ENCODE measurements at places on chromosomes 1 and 21.

- DNase-seq, result no peak
Measured at GRCh38 chr1:13701271-13701640, 1.3 kb downstream of the PRDM2 start.

DNA sequence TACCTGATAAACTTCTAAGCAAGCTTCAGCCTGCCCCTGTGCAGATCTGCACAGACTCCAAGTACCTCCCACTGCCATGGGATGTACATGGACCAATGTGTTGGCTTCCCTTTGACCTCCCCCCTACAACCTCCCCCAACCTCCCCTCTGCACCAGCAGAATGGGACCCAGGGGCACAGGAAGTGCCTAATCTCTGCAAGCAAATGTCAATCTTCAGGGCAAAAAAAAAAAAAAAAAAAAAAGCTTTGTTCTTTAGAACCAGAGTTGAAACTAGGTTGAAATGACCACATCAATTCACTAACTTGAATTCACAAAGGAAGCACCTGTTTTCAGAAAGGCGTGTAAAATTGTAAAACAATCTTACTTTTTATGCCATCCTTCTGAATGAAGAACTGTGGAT lies 53.9 kb upstream of the TIAM1 start:
- no peak for DNase-seq

DNA sequence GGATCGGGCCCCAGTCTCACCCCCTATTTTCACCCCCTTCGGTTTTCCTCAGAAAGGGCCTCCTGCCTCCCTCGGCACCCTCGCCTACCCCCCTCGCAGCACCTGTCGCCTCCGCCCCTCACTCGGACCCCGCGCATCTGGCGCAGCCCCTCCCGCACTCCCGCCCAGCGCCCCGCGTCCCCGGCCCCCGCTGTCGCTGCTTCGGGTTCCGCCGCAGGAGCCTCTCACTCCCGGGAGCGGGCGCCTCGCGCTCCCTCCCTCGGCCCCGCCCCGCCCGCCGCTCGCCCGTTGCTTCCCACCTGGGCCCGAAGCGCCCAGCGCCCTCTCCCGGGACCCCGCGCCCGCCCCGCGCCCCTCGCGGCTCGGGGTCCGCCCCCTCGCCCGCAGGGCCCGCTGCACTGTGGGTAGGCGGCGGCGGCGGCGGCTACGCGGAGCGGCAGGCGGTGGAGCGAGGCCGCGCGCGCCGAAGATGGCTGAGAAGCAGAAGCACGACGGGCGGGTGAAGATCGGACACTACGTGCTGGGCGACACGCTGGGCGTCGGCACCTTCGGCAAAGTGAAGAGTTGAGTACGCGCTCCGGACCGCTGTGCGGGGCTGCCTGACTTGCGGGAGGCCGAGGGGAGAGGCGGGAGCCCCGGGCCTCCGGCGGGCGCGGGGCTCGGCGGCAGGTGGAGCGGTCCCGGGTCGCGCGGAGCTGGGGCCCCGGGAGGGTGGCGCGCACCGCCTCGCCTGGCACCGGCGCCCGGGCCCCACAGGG lies at the start of gene PRKAA2:
Gene PRKAA2 (plus strand): TSS at position 396 of the 758 bp plus-strand sequence. CDS start 74 bp downstream, at position 470.
- no peak for DNase-seq

GRCh38 chr1:158509471-158510156 lies 37.6 kb downstream of the OR10R2 start:
- DNase-seq, result no peak

DNA sequence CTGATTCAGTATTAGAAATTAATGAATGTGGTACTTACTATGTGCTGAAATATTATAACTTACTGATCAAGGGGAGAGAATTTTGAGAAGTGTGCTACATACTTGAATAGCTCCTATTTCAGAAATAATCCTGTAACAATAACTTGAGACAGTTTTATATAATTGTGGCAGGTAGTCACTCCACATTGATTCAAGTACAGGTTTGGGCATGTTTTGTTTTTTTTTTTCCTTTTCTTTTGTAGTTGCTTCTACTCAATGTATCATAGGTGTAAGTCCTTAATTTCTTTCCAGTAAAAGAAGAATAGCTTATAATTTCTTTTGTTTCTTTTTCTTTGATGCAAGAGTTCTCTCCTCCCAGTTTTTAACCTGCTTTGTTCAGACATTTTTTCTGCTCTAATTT lies 86.1 kb upstream of the ADGRL2 start:
- no peak for DNase-seq

GRCh38 chr1:218341325-218341724 lies 3.8 kb upstream of the TGFB2 start:
- DNase-seq, result no peak

DNA sequence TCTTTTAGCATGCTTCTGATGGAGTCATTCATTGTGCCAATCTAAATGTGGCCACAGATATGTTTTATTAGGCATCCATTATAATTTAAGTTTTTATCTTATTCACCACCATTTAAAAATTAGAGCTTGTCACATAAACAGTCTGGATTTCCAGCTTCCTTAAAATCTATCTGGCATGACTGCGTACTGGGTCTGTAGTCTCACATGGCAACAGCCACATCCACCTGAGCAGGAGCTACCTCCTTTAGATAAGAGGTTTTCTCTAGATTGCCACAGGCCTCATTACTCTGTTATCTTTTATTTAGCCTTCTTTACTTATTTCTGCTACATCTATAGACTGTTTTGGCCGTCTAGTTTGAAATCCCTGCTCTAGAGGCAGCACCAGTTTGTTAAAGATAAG lies 29.1 kb downstream of the B3GALT2 start:
- DNase-seq, result no peak

DNA sequence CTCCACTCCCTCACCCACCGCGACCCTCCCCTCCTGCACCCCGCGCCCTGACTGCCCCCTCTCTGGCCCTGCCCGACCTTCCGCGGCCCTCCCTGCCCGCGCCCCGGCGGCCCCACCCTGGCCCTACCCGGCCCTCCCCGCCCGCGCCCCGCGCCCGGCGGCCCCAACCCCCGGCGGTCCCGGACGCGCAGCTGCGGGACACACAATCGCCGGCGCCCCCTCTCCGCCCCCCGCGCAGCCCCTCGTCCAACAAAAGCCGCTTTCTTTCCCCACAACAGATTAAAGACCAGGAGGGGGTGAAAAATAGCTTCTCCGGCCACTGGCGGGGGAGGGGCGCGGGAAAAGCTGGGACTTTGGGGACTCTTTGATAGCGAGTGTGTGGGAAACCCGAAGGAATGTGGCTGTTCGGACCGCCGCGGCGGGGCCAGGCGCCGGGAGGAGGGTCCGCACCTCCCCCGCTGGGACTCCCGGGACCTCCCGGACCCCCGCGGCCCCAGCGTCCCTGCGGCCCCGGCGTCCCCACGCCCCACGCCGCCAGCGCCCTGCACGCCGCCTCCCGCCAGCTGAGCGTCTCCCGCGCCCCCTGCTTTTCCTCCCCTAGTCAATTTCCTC lies 8.8 kb upstream of the ID3 start:
- no peak for DNase-seq

DNA sequence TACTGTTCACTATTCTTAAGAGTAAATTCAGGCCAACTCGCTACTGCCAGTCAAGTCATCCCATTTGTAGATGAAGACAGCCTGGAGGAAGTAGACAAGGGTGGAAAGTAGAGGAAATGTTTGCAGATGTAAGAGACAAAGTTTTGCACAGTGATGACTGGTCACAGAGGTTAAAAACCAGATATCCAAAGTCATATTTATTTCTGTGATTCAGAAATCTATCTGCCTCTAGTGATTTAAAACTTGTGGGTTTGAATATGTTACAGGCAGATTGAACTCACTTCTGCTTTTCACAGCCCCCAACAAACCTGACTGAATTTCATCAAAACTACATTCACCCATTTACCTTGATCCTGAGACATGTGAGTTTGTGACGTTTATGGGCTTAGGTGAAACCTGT lies 484.7 kb upstream of the C1orf87 start:
- no peak for DNase-seq

DNA sequence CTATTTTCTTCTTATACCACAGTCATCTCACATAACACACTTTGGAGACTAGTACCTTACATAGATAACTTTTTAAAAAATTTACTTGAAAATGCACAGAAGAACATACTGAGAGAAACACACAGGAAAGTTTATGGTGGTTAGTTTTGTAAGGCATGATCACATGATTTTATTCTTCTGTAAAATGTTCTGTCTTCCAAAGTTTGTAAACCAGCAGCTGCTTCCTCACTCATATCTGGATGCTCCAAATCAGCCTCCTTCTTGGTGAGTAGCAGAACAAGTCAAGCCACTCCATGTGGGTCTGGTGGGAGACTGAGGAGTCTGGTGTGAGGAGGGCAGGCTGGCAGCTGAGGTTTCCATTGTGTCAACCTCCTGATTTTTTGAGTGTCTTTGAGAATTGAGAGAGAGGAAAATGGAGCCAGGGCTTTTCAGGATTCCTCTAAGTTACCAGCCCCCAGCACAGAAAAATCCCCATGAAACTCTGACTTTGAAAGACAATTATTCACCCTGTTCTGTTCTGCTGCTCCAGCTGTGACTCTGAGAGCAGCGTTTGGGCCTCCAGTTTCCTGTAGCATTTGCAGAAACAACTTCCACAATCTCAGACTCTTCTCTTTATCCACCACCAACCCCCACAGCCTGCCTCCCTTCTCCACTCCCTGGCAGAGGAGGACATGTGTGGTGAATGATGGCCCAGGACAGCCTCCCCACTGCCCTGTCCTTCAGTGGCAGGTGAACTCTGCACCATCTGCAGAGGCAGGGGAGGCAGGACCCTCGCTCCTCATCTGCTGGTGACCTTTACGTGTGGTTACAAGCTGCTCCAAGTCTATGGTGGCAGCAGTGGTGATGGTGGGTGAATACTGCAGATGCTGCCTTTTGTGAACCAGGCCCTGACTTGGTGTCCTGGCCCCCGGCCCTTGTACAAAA lies 82.3 kb downstream of the FCRL5 start:
- no peak for DNase-seq

- DNase-seq, result no peak
Measured at GRCh38 chr21:36810443-36810842, 111.5 kb downstream of the SIM2 start.

DNA sequence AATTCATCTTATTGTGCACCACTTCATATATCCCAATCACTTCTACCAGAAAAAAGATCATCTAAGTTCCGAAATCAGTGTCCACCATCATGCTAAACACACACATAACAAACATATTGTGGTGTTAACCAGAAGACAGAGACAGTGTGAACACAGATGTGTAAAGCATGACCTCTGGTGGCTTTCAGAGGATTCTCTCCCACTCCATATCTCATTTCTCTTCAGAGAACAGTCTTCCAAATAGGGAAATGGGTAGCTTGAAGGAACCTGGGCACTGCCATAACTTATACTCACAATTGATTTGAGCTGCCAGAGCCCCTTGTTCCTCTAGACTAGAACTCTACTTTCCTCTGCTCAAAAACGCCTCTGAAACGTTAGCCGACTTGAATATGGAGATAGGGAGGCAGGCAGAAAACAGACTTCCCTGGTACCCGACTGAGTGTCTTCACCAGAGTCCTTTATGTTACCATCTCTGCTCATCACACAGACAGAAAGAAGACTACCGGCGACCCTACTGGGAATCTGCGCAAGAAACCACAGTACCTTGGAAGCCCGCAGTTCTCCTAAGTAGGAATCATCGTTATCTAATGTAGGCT lies 1.8 kb upstream of the ELAPOR1 start:
- no peak for DNase-seq

DNA sequence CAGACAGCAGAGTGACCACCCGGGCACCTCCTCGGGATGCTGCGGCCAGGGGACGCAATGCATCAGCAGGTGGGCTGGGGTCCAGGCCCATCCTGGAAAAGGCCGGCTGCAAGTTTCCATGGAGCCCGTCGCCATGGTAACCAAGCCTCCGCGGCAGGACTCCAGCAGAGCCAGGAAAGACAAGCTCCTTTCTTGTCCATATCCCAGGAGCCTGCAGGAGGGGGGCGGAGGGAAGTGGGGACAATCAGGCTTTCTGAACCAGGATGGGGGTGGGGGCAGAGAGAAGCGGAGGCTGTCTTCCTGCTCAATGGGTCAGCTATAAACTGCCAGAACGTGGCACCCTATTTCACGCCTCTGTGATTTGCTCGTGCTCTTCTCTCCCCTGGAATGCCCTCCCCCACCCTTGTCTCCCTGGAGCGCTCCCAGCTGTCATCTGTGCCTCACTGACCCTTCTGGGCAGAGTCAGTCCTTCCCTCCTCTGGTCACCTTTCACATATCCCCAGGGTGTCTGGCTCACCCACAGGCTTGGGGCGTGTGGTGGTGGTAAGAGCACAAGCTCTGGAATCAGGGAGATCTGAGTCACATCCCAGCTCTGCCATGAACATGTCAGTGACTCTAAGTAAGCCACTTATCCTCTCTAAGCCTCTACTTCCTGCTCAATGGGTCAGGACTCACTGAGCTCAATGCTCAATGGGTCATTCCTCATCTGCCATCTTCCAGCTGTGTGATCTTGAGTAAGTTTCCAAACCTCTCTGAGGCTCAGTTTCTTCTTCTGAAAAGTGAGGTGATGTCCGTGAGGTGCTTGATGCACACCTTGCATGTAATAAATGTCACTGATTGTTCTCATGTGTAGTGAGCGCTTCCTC lies 58.9 kb upstream of the LAPTM5 start:
- no peak for DNase-seq

DNA sequence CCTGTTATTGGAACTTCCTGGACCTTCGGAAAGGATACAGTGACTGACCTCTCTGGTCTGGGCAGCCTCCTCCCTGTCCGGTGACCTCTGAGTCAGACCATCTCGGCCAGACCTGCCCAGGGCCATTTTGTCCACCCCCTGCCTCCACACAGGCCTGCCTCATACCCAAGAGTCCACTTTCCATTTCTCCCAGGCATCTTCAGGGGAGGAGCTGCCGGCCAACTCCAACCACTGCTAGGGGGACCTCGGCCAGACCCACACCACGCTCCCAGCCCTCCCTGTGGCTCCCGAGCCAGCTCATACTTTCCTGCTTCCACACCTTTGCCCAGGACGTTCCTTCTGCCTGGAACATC lies 29.5 kb upstream of the RUNX3 start:
- no peak for DNase-seq

- no peak for DNase-seq
Measured at GRCh38 chr1:43930949-43931275, 2.7 kb upstream of the ARTN start.

DNA sequence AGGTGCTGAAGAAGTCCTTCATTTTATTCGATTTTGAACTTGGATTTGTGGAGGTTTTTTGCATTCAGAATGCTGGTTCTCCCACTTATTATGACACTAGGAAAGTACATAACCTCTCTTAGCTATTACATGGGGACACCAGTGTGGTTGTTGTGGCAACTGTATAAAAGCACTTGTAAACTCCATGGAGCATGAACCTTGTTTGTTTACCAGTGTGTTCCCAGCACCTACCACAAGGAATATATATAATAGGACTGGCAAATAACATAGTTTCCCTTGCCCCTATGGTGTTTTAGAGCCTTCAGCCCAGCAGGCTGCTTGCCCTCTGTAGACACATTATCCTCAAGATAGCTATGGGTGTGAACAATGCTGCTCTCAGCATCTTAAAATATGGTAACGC lies 43.1 kb downstream of the RASSF5 start:
- DNase-seq, result peak; percentile 87
